ENCODE measurements at places on chromosomes 1 and 21. TPM values are rescaled to one million over a fixed set of nuclear protein-coding genes. Genes with fewer than 3 reads are reported as not detected.

GRCh38 chr1:181139631-181140061 is 51.1 kb downstream of the IER5 start:
- DNase-seq, result no peak

DNA sequence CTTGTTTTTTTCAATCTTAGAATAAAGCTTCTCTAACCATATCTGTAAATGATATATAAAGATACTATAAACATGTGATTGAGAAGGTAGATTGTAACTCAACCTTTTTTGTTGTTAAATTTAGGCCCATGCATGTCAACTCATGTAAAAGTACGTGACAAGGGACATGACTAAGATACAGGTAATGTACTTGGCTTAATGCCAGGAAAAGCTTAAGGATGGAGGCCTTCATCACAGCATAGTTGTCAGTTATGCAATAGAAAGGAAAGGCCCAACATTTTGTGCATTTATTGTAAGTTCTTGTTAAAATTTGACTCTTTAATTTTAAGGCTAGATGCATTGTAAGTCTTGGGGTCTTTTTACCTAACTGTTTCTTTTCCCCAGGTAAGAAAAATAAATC is 305.1 kb downstream of the LTN1 start:
- no peak for DNase-seq

DNA sequence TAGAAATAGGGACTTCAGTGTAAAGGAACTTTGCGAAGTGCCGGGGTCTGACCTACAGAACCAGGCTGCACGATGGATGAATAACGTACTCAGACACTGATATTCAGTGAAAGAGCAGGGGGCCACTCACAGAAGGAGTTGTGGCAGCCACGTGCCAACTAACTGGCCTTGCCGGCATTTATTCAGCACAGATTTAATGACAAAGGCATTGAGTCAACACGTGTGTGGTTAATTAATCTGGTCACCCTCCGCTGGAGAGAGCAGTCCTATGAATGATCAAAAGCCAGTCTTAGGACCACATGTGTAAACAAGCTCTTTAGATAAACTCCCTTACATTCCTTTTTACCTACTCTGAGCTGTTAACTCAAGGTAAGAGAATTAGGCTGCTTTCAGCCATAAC is 6.2 kb upstream of the B3GALT2 start:
- no peak for DNase-seq

DNA sequence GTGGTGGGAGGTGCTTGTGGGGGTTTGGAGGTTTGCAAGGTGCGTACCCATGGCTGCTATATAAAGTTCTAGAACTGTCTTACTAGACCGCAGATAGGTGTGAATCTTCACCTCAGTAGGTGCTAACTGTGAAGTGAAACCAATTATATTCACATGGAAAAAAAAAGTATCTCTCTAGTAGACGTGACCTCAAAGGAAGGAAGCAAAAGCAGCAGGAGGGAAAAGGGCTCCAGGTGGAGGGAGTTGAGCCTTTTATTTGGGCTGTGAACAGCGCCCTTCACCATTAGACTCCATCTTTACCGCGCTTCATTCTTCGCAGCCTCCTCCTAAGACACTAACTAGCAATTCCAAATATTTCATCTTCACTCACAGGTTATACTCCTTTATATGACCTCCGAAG is 129.8 kb downstream of the TBX19 start:
- DNase-seq, result peak; percentile 22

- no peak for DNase-seq
Observed at GRCh38 chr1:236507022-236507700, 16.6 kb upstream of the LGALS8 start.

LCE1B gene
- polyA plus RNA-seq, result not detected

GRCh38 chr1:243313635-243314536 is 58.0 kb downstream of the SDCCAG8 start:
- no peak for DNase-seq

GNG4 gene
- 6.8 TPM for polyA plus RNA-seq

- no peak for DNase-seq
Observed at GRCh38 chr1:182121787-182122186, 60.3 kb upstream of the ZNF648 start.

FAM72A gene
- polyA plus RNA-seq, result 1.6 TPM

DNA sequence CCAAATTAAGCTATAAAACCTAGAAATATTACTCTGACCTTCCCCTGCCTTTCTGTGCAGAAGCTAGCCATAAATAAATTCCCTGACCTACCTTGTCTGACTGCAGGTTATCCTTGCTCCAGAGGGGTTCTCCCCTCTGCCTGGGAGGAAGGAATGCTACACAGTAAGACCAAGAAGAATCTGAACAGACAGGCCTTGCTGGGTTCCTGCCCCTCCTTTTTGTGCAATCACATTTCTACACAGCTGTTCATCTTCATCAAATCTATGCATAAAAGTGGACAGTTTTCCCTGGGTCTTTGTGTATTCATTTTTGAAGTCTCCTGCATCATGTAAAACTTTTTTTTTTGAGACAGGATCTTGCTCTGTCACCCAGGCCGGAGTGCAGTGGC is 50.6 kb downstream of the DNTTIP2 start:
- DNase-seq, result no peak

Data from small intestine (tissue), 16 donors.